NK-92 treated with Interleukin-12 subunit alpha and Interleukin-12 subunit beta, amount 100 ng/mL, for 24 hours (cell line): ENCODE measurements at places on chromosomes 5 and 9.

DNA sequence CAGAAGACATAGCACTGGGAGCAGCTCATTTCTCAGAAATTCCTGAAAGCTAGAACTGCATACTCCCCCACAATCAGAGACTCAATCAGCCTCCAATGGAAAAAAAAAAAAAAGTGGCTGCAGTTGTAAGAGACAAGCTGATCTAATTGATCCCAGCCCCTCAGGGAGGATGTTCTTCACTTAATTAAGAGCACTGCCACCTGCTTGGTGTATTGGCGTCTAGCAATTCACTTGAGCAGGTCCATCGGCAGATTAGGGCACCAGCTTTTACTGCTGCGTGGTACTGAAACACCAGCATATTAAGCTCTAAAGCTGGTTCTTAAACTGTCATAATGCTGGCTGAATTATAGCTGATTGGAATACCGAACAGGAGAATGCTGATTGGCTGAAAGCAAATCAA is 1890.1 kb upstream of the WWC1 start:
- DNase-seq = no peak

- DNase-seq = no peak
Measured at GRCh38 chr9:130147910-130148309, 24.3 kb upstream of the NCS1 start.

DNA sequence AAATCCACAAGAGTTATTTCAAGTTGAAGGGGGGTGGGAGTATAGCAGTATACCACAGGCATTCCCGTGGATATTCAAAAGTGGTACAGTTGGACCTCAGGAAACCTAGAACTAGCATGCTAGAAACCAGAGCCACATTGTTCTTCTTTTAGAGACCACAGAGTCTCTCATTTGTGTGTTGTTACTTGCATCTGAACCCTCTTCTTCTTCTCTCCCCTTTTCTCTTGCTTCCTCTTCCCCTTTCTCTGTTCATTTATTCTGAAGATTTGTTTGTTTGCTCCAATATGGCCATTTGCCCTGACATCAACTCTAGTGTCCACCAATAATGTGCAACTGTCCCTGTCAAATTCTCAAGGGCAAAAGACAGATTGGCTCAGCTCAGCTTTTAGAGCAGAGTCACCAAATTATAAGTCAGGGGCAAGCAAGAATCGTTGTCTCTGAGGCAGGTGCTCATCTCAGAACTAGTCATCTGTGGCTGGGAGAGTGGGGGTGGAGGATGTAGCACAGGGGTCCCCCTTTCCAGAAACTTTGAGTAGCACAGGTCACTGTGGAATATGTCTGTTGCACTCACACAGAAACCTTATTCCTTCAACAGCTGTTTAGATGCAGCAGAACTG is 321.1 kb downstream of the ARRDC3 start:
- DNase-seq = no peak

DNA sequence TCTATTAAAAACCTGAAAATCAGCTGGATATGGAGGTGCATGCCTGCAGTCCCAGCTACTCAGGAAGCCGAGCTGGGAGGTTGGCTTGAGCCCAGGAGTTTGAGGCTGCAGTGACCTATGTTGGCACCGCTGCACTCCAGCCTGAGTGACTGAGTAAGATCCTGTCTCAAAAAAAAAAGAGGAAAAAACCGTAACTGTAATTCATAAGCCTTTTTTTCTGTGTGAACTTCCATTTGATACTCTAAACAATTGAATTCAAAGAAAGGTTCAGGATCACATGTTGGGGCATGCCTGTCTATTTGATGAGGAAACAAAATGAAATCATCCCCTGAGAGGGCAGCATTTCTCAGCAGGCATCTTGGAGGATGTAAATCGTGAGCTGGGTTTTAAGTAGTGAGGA is 38.8 kb downstream of the ITGA2 start:
- DNase-seq = no peak

- no peak for DNase-seq
Measured at GRCh38 chr5:170438581-170438980, 49.4 kb upstream of the KCNMB1 start.

DNA sequence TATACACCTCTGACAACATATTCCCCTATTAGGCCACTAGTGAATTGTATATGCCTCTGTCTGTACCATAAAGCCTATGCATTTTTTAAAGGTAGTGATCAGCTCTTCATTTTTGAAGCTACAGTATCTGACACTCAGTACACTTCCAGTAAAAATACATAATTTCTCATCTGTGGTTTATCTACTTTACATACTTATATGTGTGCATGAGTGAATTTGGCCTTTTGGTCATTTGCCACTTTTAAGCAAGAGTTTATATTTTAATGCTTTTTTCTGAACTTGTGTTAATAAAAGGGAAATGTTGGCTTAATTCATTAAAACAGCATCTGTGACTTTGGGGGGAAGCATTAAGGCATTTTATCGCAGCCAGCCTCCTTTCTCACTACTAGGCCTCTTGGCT is 47.8 kb downstream of the ST8SIA4 start:
- no peak for DNase-seq

- no peak for DNase-seq
Measured at GRCh38 chr5:58648846-58649245, 66.0 kb downstream of the RAB3C start.
